ENCODE measurements at places on chromosomes 4 and X.

DNA sequence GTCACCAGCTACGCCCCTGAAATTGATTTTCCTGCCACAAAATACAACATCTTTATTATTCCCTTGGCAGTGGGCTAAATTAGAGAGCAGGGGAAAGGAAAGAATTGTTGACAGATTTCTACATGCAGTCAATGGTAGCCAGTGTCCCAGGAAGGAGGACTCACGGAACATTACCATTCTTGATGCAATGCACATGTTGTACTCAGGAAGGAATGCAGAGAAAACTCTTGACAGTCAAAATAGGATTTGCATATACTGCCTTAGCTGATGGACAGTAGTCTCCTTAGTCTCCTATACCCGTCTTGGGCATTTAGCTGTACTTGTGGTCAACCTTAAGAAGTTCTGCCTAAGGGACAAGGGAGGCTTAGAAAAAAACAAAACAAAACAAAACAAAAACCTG lies 158.0 kb upstream of the GYPA start:
- DNase-seq: no peak

DNA sequence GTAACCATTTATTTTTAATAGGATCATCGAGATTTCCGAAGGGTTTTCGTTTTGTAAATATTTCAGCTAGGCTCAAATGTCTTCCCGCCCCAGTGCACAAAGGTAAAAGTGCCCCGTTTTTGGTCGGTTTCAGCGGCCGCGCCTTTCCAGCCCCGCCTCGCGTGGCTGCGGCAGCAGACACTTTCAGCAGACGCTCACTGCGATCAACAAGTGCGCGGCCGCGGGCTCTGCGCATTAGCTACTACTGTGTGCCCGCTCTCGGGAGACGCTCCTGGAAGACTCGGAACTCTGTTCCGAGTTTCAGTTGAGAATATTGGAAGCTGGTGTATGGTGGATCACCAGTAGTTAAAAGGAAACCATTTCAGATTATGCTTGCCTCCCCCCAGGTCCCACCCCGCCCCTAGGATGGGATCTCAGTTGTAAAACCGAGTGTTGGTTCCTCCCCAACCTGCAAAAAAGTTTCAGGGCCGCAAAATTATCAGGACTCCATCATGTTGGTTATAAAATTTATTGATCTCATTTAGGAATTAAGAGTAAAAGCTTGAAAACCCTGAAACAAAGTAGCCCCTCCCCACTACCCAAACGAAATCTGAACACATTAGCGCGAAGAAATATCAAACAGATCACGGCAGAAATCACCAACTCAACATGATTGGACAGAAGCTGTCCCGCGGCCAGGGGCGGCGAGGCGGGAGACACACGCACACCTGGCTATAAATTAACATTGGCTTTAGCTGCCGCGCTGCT lies 2.2 kb downstream of the SOX3 start:
- no peak for DNase-seq

DNA sequence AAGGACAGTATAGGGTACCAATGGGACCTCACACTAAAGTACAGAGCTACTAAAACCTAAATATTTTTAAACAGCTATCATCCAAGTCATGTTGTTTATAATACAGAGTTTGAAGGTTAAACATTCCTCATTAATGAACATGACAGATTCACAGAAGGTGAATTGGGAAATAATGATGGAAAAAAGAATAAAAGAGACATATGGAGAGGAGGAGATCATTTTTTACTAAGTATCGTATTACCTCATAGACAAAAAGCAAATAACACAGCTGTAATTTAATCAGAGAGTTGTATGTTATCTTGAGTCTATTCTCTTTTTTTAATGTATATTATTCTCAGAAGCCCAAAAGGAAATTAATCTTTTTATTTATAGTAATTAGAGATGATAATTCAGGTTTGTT lies 7.9 kb downstream of the PLK4 start:
- DNase-seq: no peak

DNA sequence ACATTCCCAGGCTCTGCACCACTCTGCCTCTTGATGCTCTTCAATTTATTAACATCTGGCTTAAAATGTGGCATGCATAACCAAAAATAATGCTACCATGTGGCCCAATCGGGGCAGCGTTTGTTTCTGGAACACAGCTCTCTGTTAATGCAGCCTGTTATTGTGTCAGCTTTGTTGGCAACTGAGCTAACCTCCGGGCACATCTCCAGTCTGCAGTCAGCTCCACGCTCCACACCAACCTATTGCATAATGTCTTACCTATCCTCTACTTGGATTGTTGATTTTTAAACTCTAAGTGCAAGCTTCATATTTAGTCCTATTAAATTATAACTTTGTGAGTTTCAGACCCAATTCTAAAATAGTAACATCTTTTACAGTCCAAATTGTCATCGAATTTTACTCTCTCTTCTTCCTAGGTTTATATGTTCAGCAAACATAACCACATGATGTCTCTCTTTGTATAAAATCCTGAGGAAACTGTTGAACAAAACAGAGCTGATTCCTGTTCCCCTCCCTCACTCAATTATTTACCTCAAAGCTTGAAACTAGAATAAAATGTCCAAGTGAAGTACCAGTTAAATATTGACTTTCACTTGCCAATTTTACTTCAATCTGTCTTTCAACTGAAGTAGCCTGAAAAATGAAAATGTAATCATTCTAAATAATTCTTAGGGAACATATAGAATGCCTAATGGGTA lies 92.2 kb upstream of the RAPGEF2 start:
- DNase-seq: no peak

Measured in stimulated activated CD8-positive, alpha-beta memory T cell treated with anti-CD3 and anti-CD28 coated beads, Interleukin-7, amount 100 ng/mL, for 48 hours (primary cell).